ENCODE measurements at places on chromosomes 2 and 18.

- DNase-seq: no peak
Observed at GRCh38 chr2:72028351-72028995, 119.2 kb downstream of the CYP26B1 start.

DNA sequence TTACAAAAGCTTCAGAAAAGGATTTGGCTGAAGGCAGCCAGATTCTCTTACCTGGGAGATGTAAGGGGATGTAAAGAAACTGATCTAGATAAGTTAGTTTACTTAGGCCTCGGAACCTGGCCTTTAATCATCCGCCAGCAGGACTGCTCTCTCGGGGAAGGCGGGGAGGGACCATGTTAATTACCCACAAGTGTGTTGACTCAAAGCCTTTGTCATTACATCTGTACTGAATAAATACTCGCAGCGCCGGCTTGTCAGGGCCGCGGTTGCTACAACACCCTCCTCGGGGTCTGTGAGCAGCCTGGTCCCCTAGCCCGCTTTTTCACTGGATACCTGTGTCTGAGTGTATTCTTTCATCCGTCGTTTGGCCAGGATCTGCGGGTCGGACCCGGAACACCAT lies 6.7 kb downstream of the CHMP3 start:
- no peak for DNase-seq

DNA sequence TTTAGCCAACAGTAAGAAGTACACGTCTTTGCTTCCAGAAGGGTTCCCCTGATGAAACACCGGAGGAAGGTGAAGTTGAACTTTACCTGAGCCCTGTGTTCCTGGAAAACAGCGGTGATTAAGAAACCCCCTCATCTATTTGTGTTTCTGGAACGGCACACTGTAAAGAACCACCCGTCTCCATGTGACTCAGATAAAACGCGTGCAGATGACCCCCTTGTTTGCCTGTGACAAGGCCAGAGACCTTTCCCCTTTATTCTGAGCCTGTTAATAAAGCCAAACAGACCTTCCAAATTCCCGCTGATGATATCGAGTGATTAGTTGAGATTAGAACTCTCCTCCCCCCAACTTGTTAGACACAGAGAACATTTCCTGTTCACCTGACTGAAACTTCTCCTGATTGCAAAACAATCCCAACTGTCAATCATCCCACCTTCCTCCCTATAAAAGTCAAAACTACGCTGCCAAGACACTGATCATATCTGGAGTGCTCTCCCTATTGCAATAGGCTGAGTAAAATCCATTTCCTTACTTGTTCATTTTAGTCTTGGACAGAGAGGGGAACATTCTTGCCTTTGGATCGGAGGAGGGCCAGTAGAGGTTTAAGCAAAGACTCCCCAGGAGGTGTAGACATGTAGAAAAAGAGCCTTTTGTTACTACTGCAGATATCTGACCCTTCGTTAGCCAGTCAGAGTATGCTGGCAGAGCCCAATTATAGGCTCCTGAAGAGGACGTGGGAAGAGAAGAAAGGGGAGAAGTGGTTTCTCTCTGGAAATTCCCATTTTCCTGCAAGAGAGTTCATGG lies 914 bp upstream of the IWS1 start:
- DNase-seq: no peak

DNA sequence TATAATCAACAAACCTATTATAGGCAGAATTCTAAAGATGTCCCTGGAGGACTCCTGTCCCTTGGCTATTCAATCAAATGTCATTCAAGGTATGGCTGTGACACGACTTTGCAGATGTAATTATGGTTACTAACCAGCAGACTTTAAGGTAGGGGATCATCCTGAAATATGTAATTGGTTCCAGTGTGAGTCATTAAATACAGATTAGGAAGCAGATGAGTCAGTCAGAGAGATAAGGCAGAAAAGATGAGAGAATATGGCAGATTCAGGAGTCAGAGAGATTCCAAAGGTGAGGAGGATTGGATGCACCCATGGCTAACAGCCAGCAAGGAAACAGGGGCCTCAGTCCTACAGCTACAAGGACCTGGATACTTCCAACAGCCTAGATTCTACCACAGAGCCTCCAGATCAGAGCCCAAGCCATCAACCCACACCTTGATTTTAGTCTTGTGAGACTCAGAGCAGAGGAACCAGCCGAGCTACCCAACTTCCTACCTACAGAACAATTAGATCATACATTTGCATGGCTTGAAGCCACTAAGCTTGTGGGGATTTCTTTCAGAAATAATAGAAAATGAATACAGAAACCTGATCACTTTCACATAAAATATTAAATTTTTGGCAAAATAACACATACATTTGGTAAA lies 11.2 kb upstream of the PROM2 start:
- DNase-seq: no peak

- no peak for DNase-seq
Observed at GRCh38 chr2:23513872-23514793, 129.2 kb downstream of the KLHL29 start.

GRCh38 chr2:62348700-62349099 lies 152.8 kb downstream of the B3GNT2 start:
- DNase-seq: no peak

- no peak for DNase-seq
Observed at GRCh38 chr2:109433926-109434325, 179.8 kb downstream of the SEPTIN10 start.

DNA sequence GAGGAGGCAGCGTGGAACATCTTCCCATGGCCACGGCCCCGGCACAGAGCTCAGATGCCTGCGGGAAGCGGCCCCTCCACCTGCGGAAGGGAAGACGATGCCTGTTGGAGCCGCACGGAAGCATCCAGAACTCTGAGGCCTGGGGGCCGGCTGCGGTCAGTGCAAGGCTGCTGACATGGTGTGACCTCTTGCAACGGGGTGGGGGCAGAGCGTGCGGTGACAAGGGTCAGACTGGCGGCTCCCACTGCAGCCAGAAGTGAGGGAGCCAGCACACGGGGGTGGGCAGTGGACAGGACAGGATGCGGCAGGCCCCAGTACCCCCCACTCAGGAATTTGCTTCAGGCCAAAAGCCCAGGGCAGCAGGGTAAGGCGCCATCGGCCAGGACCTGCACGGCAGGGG lies 48.8 kb downstream of the SLC66A2 start:
- DNase-seq: no peak

DNA sequence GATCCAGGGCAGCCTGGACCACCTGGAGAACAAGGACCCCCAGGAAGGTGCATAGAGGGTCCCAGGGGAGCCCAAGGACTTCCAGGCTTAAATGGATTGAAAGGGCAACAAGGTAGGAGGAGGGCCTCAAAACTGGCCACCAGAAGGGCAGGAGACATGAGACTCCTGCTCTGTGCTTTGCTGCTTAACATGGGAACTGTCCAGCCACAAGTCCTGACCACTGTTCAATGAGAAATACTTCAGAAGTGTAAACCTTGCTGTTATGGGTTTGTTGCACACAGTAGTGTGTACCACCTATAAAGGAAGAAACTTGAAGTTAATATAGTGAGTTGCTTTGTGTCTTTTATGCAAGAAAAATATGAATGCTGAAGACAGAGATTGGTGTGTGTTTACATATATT lies 44.2 kb upstream of the MFF start:
- DNase-seq: no peak

DNA sequence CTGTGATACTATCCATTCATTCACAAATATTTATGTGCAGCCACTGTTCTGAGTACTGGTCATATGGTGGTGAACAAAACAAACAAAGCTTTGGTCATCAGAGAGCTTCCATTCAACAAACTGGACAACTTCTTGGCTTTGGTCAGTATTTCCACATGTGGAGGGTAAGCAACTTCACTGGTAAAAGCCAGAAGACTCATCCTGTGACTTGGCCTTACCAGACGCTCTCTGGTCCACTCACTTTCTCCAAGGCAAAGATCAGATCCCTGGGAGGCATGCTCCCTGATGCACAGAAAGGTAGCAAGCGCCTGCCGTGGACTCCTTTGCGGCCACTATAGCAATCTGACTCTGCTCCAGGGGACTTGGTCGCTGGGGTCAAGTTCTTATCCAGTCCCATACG lies 179.5 kb downstream of the EN1 start:
- no peak for DNase-seq

- DNase-seq: peak; percentile 26
Observed at GRCh38 chr2:121260370-121261154, 24.4 kb downstream of the TFCP2L1 start.

GRCh38 chr2:17646838-17647701 lies 106.5 kb downstream of the SMC6 start:
- DNase-seq: peak; percentile 44

GRCh38 chr2:232029346-232029745 lies 67.8 kb downstream of the DIS3L2 start:
- no peak for DNase-seq

DNA sequence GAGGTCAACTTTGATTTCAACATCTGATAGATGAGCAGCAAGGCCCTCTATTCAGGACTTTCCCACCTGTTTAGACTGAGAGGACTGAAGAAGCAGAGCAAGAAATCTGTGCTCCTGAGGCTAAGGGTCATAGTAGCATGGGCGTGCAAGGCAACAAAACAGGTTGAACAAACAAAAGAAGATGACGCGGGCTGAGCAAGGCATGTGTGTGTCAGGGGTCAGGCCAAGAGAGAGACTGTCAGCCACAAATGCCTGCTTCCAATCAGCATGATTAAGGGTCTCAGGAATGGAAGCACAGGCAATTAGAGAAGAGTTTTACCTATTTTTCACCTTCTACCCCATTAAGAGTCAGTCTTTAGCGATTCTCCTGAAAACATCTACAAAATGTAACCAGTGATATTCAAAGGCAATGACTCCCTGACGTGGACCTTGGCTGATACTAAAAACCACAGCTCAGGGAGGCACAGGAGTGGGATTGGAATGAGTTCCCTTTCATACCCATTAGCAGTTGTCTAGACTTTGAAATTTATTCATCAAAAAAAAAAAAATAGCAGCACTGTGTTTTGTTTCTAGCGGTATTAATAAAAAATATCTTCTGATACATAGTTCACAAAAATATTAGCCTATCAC lies 81.9 kb downstream of the DYNAP start:
- no peak for DNase-seq

DNA sequence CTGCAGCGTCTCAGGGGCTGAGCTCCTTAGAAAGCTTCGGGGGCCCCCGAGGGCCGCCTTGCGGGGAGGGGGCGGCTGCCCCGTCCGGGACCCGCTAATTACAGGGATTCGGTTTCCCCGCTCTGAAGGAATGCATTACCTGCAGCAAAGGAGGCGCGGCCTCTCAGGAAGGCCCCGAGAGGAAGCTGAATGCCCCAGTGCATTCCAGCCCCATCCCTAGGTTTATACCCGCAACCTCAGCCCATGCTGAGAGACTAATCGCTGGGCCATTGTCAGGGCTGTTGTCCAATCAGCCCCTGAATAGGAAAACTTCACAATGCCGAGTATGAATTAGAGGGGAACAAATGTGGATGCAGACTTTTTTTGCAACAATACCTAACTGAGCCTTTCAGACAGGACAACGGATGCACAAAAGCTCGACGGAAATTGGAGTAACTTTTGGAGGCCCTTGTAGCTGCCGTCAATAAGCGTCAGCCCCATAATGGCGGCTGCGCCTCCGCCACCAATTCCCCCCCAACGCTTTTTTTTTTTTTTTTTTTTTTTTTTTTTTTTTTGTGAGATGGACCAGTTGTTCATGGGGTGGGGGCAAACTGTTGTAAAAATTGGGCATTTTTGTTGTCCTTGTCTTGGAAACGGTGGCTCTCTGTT lies 138.6 kb upstream of the SIX3 start:
- no peak for DNase-seq

GRCh38 chr2:11582862-11583752 lies 49.3 kb downstream of the GREB1 start:
- peak; percentile 1 for DNase-seq

DNA sequence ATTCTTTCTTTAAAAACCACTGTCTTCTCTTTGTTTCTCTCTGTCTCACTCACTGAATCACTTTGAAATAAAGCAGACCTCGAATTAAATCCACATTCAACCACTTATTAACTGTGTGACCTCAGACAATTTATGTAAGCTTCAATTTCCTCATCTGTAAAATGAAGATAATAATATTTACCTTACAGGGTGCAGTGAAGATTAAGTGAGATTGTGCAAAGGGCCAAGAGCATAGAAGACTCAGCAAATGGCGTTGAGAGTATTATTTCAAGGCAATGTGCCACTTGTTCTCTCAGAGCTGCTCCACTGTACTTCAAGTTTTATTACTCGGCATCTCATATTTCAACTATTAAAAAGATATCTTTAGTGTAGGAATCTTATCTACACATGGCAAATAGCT lies 454.2 kb upstream of the HNRNPA3 start:
- DNase-seq: no peak

DNA sequence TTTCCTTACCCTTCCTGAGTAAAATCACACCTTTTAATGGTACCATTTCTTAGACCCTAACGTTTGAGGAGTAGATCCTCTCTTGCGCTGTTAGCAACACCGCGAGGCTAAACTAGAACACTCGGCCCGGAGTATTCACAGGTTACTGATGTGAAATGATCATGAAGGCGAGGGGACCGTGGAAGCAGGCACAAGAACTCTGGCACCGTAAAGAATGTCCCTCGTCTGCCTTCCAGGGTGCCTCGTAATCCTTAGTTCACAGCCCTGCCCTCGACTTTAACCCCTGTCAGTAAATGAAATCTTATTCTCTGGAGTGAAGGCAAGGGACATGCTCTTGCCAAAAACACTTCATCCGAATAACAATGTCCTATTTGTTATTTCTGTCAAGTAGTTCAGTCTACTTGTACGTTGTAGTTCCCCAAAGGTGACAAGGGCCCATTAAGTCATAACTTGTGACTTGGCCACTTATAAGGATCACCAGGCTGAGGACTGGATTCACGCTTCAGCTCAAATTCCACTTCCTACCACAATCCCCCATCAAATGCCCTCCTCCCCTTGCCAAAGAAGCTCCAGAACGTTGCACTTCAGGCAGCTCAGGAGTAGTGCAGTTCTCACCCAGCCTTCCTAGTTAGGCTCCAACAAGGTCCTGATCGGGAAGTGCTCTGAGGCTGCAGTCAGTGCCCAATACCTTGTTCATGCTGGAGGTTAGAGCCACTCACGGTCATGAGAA lies 43.3 kb upstream of the ITM2C start:
- DNase-seq: no peak

DNA sequence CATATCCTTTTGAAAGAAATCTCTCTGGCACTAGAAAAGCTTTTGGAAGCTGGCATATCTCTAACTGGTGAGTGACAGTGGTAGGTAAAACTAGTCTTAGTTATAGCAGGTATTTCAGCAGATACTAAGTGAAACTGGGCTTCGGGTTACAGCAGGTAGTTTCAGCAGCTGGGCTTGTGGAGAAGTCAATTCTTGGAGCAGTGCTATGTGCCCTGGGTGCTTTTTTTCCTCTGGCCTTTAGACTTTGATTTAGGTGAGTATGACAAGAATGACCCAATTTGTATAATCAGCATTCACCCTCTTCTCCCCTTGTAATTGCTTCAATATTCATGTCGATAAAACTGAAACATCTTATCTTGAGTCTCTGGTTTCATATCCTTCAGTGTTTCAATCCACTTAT lies 123.1 kb downstream of the KYNU start:
- no peak for DNase-seq

DNA sequence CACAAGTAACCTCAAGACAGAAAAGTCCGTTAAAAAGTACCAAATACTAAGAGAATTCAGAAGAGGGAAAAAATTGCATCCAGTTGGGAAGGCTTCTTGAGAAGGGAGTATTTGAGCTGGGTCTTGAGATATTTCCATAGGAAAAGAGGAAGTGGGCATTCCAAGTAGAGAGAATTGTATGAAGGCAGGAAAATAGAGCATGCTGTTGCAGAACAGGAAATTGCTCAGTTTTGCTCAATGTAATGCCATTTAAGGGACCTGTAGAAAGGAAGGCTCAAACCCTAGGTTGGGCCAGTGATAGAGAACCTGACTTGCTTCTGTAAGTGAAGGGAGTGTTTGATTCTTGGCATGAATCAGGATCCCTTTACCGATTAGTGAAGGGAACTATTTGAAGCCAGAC lies 1.0 kb upstream of the ZC3H8 start:
- DNase-seq: no peak
